ENCODE measurements at places on chromosomes 2 and 18.

DNA sequence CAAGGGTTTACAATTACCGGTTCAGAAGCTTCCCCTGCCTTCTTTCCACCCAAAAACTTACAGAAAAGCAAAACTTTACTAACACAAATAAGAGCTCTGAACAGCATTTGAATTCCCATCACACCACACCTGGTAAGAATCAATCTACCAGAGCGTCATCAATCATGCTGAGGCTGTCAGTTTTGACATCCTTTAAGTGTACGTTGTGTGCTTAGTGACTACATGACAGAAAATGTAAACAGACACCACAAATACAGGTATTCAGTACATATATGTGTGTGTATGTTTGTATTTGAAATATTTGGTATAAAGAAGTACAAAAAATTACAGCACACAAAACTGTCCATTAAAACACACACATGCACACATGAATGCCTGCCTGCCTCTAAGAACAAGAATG, 523.5 kb downstream of the TMEM182 start:
- no peak for DNase-seq

- no peak for DNase-seq
Observed at GRCh38 chr18:58476516-58477256, 152.2 kb downstream of the ALPK2 start.

DNA sequence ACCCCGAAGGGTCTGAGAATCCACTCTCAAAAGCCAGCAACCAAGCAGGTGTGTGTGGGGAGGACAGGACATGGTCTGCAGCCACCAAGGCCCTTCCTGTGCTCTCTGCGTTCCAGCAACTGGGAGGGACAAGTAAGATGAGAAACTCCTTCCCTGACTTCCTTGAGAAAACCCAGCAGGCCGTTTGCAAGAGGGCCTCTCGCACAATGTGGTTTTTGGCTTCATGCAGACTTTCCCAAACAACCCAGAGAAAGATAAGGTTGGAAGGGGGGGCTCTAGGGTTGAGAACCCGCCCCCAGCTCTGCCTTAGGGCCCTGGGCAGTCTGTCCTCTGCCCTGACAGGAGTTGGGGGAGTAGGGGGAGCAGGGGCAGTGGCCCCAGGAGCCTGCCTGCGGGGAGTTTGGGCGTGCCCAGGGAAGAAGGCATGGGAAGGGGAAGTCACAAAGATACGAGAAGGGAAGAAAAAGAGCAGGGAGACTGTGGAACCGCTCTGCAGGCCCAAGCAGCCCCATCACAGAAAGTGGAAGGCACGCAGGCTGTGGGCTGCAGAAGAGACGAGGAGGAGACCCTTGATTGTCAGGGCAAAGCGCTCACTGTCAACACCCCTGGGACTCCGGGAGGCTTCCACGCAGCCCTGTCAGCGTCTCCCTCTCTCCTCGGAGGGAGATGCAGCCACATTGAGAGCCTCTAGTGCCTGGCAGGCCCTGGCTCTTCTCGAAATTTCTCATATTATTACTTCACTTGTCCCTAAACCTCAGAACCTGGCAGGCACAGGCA, 99.8 kb downstream of the SMAD7 start:
- no peak for DNase-seq

DNA sequence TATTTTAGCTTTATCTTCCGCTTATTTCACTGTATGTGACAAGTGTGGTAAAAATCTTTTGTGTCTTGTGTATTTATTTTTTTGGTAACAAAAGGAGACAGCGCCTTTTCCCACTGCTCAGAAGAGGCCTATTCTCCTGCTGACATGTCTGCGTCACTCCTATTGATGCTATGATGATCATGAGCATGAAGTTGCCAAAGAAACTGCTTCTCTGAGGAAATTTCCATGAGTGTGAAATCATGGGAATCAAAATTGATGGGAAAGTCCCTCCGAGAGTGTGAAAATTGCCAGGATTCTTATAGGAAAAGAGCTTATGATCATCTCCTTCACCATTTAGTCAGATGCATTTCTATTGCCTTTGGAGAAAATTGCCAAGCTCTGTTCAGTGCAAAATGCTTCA, 36.5 kb upstream of the DARS1 start:
- no peak for DNase-seq

DNA sequence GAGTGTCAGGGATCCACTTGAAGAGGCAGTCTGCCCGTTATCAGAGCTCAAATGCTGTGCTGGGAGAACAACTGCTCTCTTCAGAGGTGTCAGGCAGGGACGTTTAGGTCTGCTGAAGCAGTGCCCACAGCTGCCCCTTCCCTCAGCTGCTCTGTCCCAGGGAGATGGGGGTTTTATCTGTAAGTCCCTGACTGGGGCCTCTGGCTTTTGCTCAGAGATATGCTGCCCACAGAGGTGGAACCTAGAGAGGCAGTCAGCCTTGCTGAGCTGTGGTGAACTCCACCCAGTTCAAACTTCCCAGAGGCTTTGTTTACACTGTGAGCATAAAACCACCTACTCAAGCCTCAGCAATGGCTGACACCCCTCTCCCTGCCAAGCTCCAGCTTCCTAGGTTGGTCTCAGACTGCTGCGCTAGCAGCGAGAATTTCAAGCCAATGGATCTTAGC, 38.1 kb downstream of the PLEK start:
- DNase-seq, result no peak

Data from stimulated activated CD8-positive, alpha-beta memory T cell treated with anti-CD3 and anti-CD28 coated beads, Interleukin-7, amount 100 ng/mL, for 1 hour (primary cell).